ENCODE measurements at places on chromosomes 3 and 15.

DNA sequence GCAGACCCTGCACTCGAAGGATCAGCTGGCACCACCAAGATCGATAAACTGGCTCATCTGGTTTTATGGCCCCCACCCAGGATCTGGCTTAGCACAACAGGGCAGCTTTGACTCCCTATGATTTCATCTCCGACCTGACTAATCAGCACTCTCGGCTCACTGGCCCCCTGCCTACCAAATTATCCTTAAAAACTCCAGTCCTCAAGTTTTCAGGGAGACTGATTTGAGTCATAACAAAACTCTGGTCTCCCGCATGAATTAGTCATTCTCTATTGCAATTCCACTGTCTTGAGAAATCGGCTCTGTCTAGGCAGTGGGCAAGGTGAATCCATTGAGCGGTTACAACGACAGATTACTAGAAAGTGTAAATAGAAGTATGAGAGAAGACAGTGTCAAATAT is 521.9 kb upstream of the RGMA start:
- DNase-seq, result no peak

DNA sequence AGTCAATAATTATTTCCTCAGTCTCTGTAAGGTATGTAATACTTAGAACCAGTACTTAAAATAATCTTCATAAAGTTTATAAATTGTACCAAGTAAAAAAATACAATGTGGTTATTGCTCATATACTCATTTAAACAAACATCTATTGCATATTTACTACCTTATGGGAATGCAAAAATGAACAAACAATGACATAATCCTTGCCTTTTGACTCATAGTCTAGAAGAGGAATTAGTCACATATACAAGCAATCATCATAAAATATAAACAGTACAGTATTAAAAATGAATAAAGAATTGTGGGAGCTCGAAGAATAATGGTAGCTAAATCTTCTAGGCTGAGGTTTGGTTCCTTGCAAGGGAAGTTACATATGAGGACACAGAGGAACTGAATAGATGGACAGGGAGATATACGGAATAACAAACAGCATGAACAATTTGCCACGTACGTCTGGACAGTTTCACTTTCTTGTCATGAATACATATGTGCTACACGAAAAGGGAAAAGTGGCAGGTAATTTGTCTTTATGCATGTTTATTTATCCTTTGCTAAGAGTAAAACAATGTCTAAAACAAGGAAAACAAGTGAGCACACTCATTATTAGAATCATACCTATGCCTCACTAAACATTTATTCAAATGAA is 17.2 kb downstream of the IMPG2 start:
- no peak for DNase-seq

DNA sequence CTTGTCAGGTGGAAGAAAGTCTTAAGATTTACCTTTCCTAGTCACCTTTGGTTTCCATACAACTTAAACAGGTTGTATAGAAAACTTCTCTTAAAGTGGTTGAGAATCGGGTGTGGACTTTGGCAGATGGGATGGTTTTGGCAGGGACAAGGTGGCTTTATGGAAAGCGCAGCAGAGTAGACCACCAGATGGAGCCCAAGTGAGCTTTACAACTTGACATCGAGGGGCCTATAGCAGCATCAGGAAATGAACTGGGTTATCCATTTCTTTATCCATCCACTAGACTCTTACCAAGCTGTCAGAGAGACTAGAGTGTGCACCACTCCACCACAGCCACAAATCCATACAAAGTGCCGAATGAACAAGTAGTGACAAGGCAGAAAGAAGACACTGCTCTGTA is 85.3 kb upstream of the MBNL1 start:
- peak; percentile 65 for DNase-seq

GRCh38 chr3:134708671-134709070 is 57.8 kb upstream of the KY start:
- no peak for DNase-seq

DNA sequence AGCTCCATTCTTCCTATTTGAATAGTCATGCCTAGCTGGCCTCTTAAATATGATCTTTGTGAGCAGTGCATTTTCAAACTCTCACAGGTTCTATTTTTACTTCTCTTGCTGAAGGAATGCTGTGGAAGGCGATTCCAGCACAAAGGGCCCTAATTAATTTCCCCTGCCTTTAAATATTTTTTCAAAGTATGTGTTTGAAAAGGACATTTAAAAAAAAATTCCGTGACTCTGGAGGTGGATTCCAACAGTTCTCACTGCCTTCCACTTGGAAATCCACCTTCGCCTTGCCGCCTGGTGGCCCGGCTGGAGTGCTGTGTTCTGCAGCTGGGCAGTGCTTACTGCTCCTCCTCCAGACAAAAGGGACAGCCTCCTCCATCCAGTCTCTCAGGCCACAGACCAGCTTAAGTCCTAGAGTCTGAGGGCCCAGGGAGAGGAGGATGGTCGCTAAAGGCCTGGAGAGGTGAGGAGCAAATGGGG is 61.5 kb upstream of the CORO2B start:
- DNase-seq, result no peak

DNA sequence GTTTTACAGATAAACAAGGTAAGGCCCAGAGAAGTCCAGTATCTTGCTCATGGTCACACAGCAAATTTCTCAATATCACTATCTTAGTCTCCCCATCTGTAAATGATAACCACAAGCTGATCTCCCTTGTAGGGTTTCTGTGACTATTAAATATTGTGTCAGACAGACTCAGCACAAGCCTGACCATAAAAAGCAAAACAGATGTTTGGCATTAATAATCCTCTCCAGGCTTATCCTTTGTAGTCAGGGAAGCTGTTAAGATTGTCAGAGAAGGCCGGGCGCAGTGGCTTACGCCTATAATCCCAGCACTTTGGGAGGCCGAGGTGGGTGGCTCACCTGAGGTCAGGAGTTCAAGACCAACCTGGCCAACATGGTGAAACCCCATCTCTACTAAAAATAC is 173.2 kb upstream of the PRICKLE2 start:
- no peak for DNase-seq

- DNase-seq, result no peak
Observed at GRCh38 chr3:60190073-60190472, 1061.2 kb downstream of the FHIT start.

GRCh38 chr3:185057829-185058228 is 95.0 kb downstream of the C3orf70 start:
- no peak for DNase-seq

- no peak for DNase-seq
Observed at GRCh38 chr3:183044547-183045229, 54.6 kb downstream of the MCCC1 start.

DNA sequence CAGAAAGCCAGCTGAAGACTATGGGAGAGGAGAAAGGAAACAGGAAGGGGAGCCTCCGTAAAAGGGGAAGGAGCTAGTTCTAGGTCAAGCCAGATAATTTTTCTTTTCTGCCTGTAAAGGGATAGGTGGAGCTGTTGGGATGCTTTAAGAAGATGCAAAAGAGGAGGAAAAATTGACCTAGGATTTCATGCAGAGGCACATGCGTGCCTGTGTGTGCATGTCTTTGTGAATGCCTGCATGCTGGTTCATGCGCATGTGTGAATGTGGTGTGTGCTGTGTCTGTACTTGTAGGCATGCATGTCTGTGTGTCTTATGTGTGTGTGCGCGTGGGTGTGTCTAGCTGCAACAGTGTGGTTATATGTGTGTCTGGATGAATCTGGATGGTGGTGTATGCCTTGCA is 27.3 kb downstream of the CCDC33 start:
- DNase-seq, result no peak

DNA sequence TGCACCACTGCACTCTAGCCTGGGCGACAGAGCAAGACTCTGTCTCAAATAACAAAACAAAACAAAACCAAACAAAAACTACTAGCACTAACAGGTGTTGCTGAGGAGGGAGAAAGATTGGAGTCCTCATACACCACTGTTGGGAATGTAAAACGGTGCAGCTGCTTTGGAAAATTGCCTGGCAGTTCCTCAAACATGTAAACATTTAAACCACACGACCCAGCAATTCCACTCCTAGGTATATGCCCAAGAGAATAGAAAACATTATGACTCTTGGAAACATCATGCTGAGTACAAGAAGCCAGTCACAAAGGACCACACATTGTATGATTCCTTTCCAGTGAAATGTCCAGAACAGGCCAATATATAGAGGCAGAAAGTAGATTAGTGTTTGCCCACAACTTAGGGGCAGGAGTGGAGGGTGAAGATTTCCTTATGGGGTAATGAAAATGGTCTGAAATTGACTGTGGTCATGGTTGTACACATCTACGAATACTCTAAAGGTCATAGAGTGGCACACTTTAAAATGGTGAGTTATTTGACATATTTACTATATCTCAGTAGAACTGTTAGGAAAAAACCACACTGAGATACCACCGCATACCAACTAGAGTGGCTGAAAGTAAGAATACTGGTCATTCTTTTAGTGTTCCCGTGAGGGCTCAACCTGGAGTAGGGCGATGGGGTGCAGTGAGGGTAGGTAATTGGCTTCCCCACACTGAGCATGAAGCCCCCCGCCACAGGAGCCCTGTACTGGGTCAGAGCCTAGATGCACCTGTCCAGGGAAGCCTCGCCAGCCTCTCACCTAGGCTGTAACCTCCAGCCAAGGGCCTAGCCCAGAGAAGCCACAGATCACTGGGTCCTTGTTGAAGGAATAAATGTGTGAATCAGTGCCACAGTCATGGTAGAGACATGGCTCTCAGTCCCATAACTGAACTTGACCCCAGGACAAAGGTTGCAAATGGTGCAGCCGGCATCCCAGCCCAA is 131.1 kb downstream of the NUP210 start:
- DNase-seq, result no peak

DNA sequence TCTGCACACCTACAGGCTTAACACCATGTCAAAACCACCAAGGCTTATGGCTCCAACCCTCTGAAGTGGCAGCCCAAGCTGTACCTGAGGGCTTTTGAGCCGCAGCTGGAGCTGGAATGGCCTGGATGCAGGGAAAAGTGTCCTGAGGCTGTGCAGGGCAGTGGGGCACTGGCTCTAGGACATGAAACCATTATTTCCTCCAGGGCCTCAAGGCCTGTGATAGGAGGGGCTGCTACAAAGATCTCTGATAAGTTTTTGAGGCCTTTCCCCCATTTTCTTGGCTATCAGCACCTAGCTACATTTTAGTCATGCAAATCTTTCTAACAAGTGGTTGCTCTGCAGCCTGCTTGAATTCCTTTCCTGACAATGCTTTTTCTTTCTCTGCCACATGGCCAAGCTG is 37.6 kb downstream of the SPATA16 start:
- no peak for DNase-seq

DNA sequence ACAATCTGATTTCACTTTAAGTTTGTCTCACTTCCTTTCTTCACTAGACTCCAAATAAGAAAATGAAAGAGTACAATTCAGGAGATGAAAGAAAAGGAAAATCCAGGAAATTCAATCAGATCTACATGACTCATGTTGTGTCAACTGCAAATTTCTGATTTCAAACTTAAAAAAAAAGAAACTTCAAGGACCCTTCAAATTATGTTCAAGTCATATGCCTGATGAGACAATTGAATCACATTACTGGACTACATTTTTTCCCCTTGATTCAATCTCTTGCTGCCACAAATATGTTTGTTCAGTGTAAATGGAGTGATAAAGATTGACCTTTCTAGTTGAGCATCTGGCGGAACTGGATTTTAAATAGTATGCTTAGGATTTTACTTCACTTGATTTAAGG is 37.4 kb downstream of the FRMD5 start:
- DNase-seq, result no peak

- DNase-seq, result no peak
Observed at GRCh38 chr3:72820415-72820814, 27.8 kb downstream of the SHQ1 start.

- DNase-seq, result no peak
Observed at GRCh38 chr3:66483409-66483906, 17.4 kb downstream of the LRIG1 start.

GRCh38 chr15:88621789-88622604 is 857 bp downstream of the AEN start:
- DNase-seq, result peak; percentile 77

DNA sequence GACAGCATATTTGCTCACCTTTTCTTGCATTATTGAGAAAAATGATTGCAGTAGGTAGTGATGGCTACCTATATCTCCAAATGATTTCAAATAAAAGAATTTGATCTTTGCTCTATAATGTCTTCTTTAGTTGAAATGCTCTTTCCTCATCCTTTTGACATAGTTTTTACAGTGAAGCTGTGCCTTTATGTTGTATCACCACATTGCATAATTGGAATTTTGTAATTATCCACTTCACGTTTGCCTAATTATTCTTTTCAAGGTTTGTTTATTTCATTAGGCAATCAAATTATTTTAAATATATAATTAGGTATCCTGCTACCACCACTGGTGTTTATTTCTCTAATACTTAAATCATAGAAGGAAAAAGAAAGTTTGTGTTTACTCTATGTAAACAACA is 21.3 kb upstream of the P2RY13 start:
- DNase-seq, result no peak
